Posterior cingulate gyrus (tissue), 11 donors: ENCODE measurements at places on chromosomes 6 and 20.

- no peak for DNase-seq
Observed at GRCh38 chr6:169866140-169866534, 114.7 kb downstream of the ERMARD start.

GRCh38 chr6:22141241-22141745, 155.5 kb downstream of the PRL start:
- DNase-seq: no peak

GRCh38 chr6:18081025-18081668, 41.3 kb downstream of the NHLRC1 start:
- no peak for DNase-seq

DNA sequence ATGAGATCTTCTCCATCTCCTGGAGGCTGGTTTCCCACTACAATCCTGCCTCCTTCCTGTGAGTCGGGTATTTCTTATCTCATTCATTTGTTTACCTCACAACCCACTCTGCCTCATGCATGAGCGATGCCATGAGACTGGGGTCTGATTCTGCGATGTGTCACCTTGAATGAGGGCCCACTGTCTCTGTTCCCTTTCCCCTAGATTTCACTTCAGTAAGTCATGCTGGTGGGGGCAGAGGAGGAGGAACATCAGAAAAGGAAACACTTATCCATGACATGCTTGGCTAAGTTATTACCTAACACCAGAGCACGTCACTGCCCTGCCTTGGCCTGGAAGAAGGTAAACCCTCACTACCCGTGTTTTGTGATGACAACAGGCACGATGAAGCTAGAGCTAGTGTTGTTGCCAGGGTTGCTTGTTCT, 337.4 kb upstream of the PRDM1 start:
- no peak for DNase-seq

- no peak for DNase-seq
Observed at GRCh38 chr6:31397901-31398525, 5.4 kb upstream of the MICA start.

- no peak for DNase-seq
Observed at GRCh38 chr6:159180001-159180400, 10.8 kb downstream of the FNDC1 start.

DNA sequence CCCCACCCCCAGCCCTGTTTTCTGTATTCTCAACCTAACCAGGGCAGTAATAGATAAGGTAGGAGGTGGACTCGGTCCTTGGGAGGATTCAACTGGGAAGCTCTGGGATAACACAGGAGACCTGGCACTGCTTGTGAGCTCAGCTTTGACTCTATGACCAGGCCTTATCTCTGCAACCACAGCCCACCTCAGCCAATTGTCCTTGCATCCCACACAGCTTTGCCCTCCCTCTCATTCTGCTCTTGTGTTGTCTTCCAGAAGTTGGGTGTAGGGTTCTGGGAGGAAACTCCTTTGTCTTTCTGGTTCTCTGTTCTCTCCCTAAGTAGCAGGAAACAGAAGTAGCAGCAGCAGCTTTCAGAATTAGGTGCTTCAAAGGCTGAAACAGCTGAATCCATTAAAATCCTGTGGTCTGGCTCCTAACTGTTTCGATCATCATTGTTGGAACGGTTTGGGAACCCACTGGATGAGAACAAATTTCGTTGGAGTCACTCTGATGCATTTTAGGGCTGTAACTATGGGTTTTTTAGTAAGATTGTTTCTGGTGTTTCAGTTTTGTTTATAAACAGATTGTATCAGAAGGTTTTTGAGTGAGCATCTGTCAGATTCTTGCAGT, 32.4 kb upstream of the SNX9 start:
- no peak for DNase-seq
